ENCODE measurements at places on chromosomes 5 and 9. TPM values are rescaled to one million over a fixed set of nuclear protein-coding genes. Genes with fewer than 3 reads are reported as not detected.

DNA sequence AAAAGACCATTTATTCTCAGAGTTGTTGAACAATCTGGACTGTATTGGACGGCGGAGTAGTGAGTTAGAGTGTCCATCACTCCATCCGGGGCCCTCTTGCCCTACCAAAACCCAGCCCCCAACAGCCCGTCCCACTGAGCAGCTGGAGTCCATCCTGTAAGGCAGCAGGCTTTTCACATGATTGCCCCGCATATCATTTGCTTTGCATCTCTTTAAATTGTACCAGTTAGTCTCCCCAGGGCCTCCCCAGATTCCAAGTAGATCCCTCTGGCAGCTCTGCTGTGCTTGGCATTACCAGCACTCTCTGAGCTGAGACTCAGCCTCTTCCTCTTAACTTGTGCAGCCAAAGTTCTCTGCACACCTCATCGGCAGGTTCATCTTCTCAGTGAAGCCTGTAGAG is 48.6 kb upstream of the ADCY2 start:
- H3K4me3 ChIP-seq = no peak overlapping the region
- no peaks in the 10 kb centered on the region for H3K27me3 ChIP-seq
- H3K27ac ChIP-seq = no peak overlapping the region
- DNase-seq = no peak
- H3K4me1 ChIP-seq = no peaks in the 10 kb centered on the region

DNA sequence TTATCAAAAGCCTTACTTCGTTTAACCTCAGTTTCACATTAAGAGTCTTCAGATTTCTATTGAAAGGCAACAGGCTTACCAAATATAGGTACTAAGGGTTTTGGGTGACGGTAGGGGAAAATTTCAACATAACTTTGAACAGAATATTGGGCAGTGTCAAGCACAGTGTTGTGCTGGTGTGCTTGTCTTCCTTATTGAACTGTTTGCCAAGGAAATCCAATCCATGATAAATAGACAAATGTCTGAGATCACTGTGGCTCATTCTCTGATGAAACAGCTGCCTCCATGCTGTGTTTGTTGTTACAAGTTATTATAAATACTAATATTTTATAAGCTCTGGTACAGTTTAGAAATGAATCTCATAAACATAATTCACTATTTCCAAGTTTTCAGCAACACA is 730.1 kb downstream of the NR2F1-AS1 start:
- no peak overlapping the region for H3K4me3 ChIP-seq
- peaks cover 1% of the 10 kb centered on the region for H3K27me3 ChIP-seq
- no peaks in the 10 kb centered on the region for H3K36me3 ChIP-seq
- H3K27ac ChIP-seq = no peak overlapping the region
- no peak for DNase-seq

- H3K4me1 ChIP-seq = peaks cover 23% of the 10 kb centered on the region
- peak overlapping the region; percentile 1 for H3K27ac ChIP-seq
These were observed 24.6 kb downstream of the SERINC5 start for GRCh38 chr5:80231243-80231642.

- DNase-seq = peak; percentile 85
- H3K4me1 ChIP-seq = peaks cover 3% of the 10 kb centered on the region
- H3K36me3 ChIP-seq = no peaks in the 10 kb centered on the region
- peaks cover 10% of the 10 kb centered on the region for H3K27me3 ChIP-seq
- H3K27ac ChIP-seq = no peak overlapping the region
These were observed 6.1 kb upstream of the DPM2 start for GRCh38 chr9:127943731-127944144.

DNA sequence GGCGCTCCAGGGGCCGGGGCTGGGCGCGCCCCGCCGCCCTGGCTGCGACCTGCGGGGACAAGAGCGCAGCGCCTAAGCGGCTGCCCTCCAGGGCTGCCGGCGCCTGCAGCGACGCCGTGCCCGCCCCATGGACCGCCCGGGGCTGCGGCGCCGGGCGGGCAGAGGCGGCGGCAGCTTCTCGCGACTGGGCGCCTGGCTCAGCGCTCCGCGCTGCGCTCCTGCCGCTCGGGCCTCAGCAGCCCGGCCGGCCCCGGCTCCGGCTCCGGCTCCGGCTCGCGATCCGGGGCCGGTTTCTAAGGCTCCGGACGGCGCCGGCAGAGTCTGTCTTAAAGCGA is at the start of gene PITX1:
Gene PITX1, minus strand, starts transcription at position 328 of the 335 bp plus-strand sequence. CDS start 347 bp downstream, outside the sequence.
- peaks cover 46% of the 10 kb centered on the region for H3K27me3 ChIP-seq
- peaks cover 6% of the 10 kb centered on the region for H3K36me3 ChIP-seq
- peaks cover 24% of the 10 kb centered on the region for H3K4me1 ChIP-seq
- H3K27ac ChIP-seq = no peak within 1 kb of the TSS
- DNase-seq = no peak
- H3K4me3 ChIP-seq = peak within 1 kb of the TSS; percentile 73

TUSC1 gene
- total RNA-seq = 3.8 TPM

FOXI1 gene
- total RNA-seq = 2.2 TPM

MSX2 gene
- total RNA-seq = 0.56 TPM

TMEM174 gene
- total RNA-seq = not detected
